Activated CD4-positive, alpha-beta T cell treated with anti-CD3 and anti-CD28 coated beads, Interleukin-10, Interleukin-2, amounts not matched to agents 100 ng/mL and 50 ng/mL, durations not matched to agents 16 hours and 8 hours (primary cell): ENCODE measurements at places on chromosomes 4 and X.

- DNase-seq, result no peak
These were observed 1697.1 kb downstream of the STIM2 start for GRCh38 chr4:28557755-28558154.

GRCh38 chrX:139881130-139881529 lies 51.7 kb downstream of the ATP11C start:
- DNase-seq, result no peak

- peak; percentile 16 for DNase-seq
These were observed 73.9 kb upstream of the C4orf50 start for GRCh38 chr4:6092131-6092530.

GRCh38 chr4:27720010-27720766 lies 859.5 kb downstream of the STIM2 start:
- no peak for DNase-seq

DNA sequence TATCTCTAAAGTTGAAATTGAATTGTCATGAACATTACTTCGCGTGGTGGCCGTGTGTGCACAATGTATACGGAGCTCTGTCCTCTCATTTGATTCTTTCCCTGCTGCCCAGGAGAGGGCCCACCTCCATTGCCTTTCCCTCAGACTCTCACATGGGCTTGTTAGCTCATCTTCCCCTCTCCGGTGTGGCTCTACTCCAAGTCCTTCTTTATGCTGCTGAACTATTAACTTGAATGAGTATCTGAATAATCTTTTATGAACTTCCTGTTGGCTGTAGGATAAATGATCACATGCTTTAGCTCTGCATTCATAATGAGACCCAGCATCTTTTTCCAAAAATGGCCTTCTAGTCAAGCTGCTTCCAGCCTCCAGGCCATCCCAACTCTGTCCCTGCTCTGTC lies 68.8 kb upstream of the CLNK start:
- DNase-seq, result no peak

GRCh38 chrX:71616672-71617529 lies 1.4 kb downstream of the CXCR3 start:
- DNase-seq, result peak; percentile 45

GRCh38 chr4:1721666-1722550 lies 587 bp downstream of the TACC3 start:
- no peak for DNase-seq

DNA sequence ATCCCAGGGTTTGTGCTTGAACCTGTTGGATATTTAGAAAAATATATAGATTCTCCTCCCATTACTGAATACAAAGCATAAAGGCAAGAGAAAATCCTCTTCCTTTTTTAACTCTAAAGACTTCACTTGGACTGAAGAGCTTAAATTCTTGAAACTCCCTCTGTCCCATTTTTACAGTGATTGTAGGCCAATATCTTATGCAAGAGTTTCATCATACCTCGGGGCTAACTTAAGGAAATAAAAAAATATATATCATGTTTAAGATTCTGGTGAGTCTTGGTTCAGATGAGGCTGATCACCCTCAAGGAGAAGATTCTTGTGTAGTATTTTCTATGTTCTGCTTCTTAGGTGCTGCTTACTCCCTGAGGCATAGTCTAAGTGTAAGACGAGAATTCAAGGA lies 1449.6 kb downstream of the C4orf33 start:
- DNase-seq, result no peak

DNA sequence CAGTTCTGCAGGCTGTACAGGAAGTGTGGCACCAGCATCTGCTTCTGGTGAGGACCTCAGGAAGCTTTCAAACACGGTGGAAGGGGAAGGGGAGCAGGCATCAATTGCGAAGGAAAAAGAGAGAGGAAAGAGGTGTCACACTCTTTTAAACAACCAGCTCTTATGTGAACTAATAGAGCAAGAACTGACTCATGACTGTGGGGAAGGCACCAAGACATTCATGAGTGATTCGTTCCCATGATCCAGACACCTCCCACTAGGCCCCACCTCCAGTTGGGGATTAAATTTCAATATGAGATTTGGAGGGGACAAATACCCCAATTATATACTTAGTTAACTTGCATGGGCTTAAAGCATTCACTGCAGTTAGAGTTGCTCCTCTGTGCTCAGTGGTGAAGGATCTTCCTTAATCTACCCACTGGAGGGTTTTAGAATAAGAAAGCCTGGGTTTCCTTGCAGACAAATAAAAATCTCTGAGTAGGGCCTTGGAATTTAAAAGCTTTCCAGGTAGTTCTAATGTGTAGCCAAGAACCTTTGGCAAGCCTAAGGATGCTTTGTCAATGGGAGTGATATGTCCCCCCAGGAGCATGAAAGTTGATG lies 60.0 kb downstream of the SYNPO2 start:
- no peak for DNase-seq

DNA sequence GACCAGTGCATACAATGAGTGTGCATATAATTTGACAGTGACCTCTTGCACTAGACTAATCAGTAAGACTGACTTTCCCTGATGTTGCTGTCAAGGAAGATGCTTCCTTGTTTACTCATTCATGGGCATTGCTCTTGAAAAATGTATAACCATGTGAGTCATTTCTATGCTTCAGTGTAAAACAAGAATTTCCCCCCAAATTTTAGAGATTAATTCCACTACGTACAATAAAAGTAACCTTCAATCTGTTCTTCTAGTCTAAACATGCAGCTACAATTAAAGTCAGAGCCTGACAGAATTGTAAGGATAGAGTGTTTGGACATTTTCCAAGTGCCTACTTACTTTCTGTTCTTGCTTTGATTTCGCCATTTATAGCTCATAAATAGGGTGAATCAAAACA lies 935.7 kb downstream of the RAPGEF2 start:
- no peak for DNase-seq

- no peak for DNase-seq
These were observed 79.1 kb downstream of the NPFFR2 start for GRCh38 chr4:72110886-72111285.

GRCh38 chrX:151552743-151553142 lies 10.7 kb upstream of the PASD1 start:
- no peak for DNase-seq

GRCh38 chr4:41106694-41107419 lies 107.5 kb downstream of the APBB2 start:
- DNase-seq, result no peak

DNA sequence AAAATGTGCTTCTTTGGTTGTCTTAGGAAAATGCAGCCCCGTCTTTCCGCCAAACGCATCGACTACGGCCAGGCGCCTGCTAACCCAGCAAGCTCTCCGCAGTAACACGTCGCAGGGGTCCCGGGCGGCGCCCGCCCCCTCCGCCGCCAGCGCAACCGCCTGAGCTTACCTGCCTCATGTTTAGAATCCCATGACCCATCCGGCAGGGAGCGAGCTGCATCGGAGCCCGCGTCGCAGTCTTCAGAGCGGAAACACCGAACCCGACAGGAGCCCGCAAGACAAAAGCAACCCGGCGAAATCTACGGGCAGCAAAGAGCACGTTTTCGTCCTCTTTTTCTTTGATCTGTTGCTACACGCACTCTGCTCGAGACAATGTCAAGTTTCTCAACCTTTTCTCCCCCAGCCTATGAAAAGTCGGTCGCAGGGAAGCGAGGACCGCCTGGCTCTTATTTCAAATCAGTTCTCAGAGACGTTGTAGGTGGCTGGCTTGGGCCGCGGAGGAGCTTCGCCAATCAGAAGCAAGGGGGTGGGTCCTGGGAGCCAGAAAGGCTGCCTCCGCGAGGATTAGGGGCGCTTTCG lies at the start of gene MID1:
Gene MID1 (minus strand): TSS at position 465 of the 579 bp plus-strand sequence. CDS start 53,038 bp downstream, outside the sequence.
- DNase-seq, result peak; percentile 2

DNA sequence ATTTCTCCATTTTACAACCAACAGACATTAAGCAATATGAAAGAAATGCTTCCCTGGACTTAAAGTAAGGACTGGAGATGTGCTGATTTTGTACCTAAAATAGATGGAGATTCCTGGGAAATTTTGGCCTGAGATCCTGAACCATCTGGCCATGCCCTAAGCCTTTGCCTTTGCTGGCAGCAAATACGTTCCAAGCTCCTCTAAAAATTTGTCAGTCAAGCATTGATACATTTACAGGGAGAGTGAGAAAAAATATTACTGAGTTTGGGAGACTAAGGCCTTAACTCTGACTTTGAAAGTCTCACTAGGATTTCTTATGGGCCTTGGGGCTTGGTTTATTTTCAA lies 63.9 kb downstream of the FHDC1 start:
- DNase-seq, result no peak

GRCh38 chr4:99683895-99684294 lies 26.3 kb upstream of the C4orf54 start:
- DNase-seq, result no peak

DNA sequence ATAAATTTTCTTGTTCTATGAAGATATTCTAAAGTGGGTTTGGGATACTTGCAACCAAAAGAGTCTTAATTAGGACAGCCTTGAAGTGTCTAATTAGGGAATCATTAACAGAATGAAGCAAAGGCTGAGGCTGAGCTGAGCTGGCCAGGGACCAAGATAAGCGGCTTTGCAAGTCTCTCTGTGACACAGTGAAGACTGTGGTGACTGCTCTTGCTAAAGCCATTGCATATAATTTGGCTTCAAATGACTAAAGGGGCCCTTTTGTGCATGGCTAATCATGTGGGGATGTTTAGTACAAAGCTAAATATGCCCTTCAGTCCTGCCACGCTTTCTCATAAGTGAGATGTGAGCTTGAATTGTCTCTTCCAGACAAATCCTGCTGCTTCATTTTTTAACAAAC lies 31.2 kb upstream of the GYPA start:
- DNase-seq, result no peak

DNA sequence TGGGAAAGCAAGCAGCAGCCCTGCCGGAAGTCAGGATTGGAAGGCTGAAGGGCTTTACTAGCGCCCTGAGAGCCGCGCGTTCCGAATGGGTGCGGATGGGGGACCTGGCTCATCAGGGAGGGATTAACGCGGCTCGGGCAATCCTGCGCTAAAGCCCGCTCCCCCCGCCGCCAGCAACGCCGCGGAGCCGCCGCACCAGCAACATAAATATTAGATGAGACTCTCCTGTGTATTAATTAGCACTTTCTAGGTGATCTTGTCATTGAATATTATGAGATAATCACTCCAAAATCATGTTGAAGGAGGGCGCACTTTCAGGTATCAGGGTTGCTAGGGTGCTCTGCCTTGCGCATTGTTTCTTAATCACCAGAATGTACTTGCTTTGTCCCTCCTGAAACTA lies 357.2 kb upstream of the FAM241A start:
- no peak for DNase-seq
